ENCODE measurements at places on chromosomes 6 and 20. TPM values are rescaled to one million over a fixed set of nuclear protein-coding genes. Genes with fewer than 3 reads are reported as not detected.

Gene ZSCAN16
- 4.6 TPM for total RNA-seq

Gene RIMS1
- not detected for total RNA-seq

Gene MACROD2
- total RNA-seq: not detected

Gene WFDC5
- not detected for total RNA-seq

Gene SPATA25
- total RNA-seq: 0.55 TPM

Gene TREM2
- not detected for total RNA-seq

Gene KIF25
- total RNA-seq: not detected

Gene C6orf15
- not detected for total RNA-seq

Data from activated CD8-positive, alpha-beta memory T cell treated with anti-CD3 and anti-CD28 coated beads, Interleukin-2, amount 10 ng/mL, durations not matched to agents 7 days and 5 days (primary cell).